Stimulated activated CD8-positive, alpha-beta memory T cell treated with anti-CD3 and anti-CD28 coated beads, Interleukin-12 subunit alpha, Interleukin-12 subunit beta, amount 100 ng/mL, for 1 hour (primary cell): ENCODE measurements at places on chromosomes 2 and 18.

GRCh38 chr18:43279015-43279744, 1.9 kb upstream of the SYT4 start:
- DNase-seq, result no peak

- no peak for DNase-seq
Measured at GRCh38 chr2:10661846-10662245, 27.9 kb downstream of the NOL10 start.

DNA sequence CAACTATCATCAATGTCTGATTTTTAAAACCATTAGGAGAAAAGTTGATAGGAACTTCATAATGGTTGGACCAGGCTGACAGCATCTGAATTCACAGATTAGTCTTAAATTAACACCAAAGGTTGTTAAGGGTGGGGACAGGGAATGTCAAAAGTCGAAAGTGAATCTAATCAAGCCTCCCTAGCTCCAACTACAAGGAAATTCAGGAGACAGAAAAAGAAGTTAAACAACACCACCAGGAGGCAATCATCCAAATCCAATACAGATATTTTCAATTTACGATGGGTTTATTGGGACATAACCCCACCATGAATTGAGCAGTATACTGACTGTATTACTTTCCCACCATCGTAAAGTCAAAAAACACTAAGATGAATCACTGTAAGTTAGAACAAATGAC, 32.8 kb downstream of the ATF2 start:
- no peak for DNase-seq

GRCh38 chr2:88856409-88857135, 165.1 kb downstream of the RPIA start:
- DNase-seq, result no peak

GRCh38 chr18:48818329-48819254, 132.2 kb downstream of the SMAD7 start:
- DNase-seq, result no peak

- DNase-seq, result no peak
Measured at GRCh38 chr18:10482363-10482984, 28.0 kb downstream of the APCDD1 start.

GRCh38 chr2:128401680-128402079, 83.0 kb upstream of the HS6ST1 start:
- DNase-seq, result no peak
